ENCODE measurements at places on chromosomes 12 and 14.

- no peak for DNase-seq
These were observed 82.2 kb downstream of the ATXN7L3B start for GRCh38 chr12:74619884-74620283.

DNA sequence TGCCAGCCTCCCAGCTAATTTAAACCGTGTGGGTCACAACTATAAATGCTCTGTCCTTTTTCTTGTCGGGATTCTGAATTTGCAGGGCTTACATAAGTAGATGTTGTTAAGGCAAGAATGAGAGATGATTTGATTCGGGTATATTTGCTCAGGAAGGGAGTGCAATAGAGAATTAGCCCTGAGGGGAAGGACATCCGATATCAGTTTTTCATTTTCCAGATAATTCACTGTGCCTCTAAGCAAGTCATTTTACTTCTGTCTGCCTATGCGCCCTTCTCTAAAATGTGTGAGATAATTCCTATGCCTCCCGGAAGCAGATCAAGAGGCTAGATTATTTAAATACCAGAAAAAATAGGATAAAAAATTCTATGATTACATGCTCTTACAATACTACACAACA lies 300.5 kb downstream of the RMST start:
- no peak for DNase-seq

- no peak for DNase-seq
These were observed 115.6 kb downstream of the RBM19 start for GRCh38 chr12:113850309-113851056.

DNA sequence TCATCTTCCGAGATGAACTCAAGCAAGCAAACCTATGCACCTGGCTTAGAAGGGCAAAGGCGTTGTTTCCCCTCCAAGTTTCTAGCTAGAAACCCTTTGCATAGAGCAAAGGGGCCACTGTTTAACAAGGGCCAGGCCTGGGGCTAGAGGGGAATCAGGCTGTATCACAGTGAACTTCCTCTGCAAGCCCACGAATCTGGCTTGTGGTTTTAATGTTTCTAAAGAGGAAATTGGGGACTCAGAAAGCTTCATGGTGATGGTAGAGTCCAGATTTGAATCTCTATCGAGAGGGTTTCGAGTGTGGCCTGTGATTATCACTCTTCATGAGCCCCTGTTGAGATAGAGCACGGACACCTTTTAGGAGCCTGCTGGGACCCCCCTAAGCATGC lies 189.9 kb downstream of the VRK1 start:
- DNase-seq: no peak

DNA sequence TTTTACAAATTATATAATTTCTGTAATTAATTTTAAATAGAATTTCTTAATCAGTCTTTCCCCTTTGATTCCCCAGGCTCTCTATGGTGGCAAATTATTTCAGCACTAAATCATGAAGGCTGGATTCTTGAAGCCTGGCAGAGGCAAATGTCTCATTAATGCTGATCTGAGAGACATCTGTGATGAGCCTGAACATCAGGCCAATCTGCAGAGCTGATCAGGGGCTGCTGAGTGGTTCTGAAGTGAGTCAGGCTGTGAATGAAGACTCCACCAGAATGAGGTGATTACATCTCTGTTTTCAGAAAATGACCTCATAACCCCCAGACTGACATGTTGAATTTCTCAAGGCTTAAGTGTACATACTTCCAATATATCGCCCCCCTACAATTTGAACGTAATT lies 124.2 kb upstream of the MIS18BP1 start:
- DNase-seq: no peak

- DNase-seq: no peak
These were observed 80.6 kb downstream of the BTG1 start for GRCh38 chr12:92065018-92065499.

DNA sequence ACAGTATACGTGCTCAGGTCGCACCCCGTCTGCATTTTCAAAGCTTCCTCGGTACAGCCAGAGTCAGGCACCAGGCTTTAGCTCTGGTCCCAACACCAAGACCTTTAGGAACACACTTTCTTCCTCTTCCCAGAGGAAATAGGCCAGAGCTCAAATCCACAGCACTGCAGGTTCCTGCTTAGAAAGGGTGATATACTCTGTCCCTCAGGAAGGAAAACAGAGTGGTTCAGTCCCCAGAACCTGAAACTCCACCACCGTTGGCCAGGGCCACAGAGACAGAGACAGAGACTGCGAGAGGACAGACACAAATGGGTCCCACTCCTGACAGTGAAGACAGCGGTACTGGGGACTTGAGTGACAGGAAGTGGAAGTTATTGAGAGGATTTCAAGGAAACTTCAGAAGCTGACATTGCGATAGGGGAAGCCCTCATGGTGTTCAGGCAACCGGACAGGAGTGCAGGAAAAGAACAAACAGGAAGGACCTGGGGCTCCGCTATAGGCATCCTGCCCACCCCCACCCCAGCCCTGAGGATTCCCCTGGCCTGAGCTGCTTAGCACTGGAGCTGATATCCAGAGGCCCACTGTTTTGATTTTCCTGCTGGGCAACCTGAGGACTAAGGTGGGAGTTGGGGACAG lies 5.5 kb upstream of the KRT8 start:
- DNase-seq: no peak

DNA sequence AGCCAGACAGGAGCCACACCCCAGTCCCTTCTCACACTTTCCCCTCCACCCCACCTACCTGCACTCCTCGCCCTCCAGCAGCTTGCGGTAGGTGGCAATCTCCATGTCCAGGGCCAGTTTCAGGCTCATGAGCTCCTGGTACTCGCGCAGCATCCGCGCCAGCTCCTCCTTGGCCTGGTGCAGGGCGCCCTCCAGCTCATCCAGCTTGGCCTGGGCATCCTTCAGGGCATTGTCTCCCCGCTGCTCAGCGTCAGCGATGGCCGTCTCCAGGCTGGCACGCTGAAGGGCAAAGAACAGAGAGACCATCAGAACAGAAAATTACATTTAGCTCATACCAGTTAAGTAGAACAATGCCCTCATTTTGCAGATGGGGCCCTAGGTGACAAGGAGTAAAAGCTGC lies 5.5 kb downstream of the KRT74 start:
- DNase-seq: no peak

- DNase-seq: no peak
These were observed 41.9 kb downstream of the CCDC177 start for GRCh38 chr14:69532561-69533340.

DNA sequence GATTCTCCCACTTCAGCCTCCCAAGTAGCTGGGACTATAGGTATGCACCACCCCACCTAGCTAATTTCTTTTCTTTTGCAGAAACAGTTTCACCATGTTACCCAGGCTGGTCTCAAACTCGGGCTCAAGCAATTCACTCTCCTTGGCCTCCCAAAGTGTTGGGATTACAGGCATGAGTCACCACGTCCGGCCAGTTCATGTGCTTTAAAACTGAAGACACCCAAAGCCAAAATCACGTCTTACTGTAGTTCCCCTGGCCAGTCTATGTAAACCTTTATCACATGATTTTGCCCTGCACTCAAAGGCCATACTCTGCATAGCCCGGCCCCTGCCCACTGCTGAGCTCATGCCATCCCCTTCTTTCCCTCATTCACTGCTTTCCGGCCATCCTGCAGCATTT lies 4.5 kb downstream of the ALKBH2 start:
- no peak for DNase-seq

DNA sequence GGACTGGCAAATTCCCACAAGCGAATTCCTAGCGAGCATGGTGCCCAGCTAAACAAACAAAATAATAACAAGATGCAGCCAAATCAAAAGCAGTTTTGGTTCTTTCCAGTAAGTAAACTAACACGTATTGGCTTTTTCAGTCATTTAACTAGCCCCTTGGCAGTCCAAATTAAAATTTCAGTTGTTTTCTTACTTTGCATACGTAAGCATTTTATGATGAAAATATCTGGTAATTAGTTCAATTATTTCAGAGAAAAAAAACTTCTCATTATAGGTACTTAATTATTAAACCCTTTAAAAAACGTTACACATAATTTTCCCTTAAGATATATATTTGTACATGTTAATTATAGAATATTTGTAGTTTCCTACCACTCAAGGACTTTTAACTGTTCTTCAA lies 70.1 kb downstream of the ST8SIA1 start:
- DNase-seq: no peak

DNA sequence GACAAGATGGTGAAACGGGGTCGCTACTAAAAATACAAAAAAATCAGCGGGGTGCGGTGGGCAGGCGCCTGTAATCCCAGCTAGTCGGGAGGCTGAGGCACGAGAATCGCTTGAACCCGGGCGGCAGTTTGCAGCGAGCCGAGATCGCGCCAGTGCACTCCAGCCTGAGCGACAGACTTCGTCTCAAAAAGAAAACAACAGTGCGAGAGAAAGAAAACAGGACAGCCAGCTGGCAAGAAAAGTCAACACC lies 633 bp upstream of the RNU4-2 start:
- no peak for DNase-seq

DNA sequence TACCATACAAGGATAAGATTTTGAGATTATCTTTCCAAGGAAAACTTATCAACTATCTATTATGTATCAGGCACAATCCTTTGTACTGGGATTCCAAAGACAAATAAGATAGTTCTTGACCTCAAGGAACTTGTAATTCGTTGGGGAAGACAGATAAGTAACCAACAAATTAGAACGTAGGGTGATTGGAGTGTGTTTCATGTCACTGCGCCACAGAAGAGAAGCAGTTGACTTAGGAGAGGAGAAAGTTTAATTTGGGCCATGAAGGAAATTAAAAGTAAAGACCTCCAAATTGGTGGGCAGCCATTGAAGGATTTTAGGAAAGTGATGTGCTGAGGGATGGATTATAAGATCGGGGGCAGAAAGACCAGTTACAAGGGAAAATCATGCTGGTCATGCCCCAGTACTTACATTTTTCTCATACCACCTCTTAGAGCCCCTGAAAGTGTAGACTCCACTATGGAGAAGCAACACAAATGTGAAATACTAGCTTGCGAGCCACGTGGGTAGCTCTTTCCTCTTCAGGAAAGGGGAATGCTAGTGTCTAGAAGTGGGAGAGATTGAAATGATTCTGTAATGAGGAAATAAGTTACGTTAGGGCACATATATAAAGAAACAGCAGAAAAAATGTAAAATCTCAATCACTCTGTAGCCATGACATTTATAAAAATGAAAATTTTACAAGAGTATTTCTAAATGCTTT lies 148.7 kb downstream of the ETV6 start:
- no peak for DNase-seq

GRCh38 chr14:50688875-50689274 lies 20.8 kb upstream of the SAV1 start:
- DNase-seq: no peak

- DNase-seq: no peak
These were observed 24.5 kb downstream of the LRTM2 start for GRCh38 chr12:1844661-1845409.

GRCh38 chr14:104372390-104373054 lies 207.0 kb upstream of the C14orf180 start:
- no peak for DNase-seq

GRCh38 chr12:88329833-88330232 lies 187.7 kb downstream of the TMTC3 start:
- no peak for DNase-seq

DNA sequence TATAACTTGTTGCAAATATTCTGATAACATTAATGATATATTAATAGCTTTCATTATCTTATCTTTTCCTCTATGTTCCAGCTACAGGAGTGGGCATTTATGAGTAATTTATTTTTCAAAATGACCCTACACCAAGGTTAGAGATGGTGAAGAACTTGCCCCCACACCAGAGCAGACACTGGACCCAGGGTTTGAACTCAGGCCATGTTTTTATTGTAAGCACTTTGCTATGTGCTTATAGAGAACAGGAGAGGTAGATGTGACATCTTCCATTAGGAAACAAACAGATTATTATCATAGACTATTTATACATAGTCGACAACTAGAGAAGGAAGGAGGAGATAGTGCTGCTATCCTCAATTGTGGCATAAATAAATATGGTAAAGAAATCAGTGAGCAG lies 265.2 kb downstream of the EGLN3 start:
- DNase-seq: no peak

- DNase-seq: no peak
These were observed 113.6 kb downstream of the TAOK3 start for GRCh38 chr12:118259079-118259478.

GRCh38 chr14:63361790-63362189 lies 43.1 kb upstream of the GPHB5 start:
- DNase-seq: no peak

GRCh38 chr12:13124656-13125505 lies 21.4 kb upstream of the GSG1 start:
- peak; percentile 38 for DNase-seq

GRCh38 chr12:107515446-107515958 lies 170.1 kb upstream of the PWP1 start:
- peak; percentile 73 for DNase-seq

- no peak for DNase-seq
These were observed 140.5 kb upstream of the FKBP4 start for GRCh38 chr12:2654311-2654710.
